ENCODE measurements at places on chromosomes 4 and X. TPM values are rescaled to one million over a fixed set of nuclear protein-coding genes. Genes with fewer than 3 reads are reported as not detected.

DNA sequence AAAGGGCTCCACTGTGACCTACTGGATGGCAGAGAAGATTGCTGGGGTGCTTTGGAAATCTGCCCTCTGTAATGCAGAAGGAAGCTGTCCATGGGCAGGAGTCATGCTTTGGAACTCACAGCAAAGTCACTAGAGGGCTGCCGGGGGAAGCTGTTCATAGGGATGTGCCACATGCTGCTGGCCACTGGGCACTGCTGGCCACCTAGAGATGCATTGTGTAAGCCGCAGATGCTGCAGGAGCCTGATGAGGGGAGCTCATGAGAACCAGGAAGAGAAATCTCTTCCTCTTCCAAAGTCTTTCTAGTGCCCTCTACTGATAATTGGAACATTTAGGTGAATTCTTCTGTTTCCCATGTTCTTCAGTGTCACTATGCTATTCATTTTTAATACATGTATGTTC lies 31.2 kb upstream of the UXT start:
- no peak for DNase-seq

GRCh38 chrX:118976599-118977340 lies 2.4 kb downstream of the LONRF3 start:
- peak; percentile 70 for DNase-seq

DNA sequence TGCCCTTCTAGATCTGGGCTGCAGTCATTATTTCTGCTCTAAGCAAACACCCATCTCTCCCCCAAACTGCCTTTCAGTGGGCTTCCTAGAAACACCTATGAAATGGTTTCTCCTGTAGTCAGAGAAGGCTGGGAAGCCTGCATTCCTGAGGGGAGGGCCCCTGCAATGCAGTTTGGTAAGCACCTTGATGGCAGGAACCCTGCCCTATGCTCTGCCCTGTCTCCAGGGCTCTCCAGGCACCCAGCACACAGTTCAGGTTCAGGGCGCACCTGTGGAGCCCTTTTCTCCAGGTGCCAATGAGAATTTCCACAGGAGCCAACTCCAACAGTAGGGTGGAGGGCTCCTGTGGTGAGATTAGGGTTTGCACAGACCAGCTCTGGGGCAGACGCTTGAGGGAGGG lies 69.1 kb upstream of the FBXW7 start:
- DNase-seq: no peak

DNA sequence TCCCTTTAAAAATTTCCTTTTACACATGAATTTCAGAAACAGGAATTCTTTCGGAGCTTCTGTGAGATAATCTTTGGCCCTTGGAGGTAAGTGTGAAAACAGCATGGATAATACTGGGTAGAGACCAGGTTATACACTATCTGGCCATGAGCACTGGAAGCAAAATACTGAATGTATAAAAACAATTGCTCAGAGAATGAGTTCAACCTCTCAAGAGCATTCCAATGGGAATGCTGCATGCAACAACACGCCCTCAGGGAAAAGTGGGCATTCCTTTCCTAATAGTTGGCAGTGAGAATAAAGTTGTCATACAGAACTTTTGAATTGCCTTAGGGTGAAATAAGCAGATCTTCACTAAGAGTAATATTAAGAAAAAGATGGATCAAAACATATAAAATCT lies 574.8 kb upstream of the DIPK2B start:
- DNase-seq: peak; percentile 92

DNA sequence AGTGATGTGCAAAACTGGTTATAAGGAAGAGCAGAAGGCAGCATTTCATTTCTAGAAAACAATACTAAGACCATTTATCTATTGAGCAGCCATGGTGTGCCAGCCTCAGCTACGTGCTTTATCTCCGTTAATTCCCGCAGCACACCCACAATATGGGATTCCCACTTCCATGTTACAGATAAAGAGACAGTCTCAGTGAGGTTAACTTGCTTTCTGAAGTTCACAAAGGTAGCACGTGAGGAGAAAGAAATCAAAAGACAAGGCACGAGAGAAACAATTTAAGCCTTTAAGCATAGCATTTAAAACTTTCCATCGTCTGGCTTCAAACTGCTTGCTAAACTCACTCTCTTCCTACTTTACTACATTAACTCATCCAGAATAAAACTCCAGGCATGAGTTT lies 8.0 kb upstream of the RPL34 start:
- DNase-seq: no peak

GRCh38 chr4:156838761-156839160 lies 132.8 kb downstream of the PDGFC start:
- no peak for DNase-seq

GRCh38 chrX:135581496-135581895 lies 61.0 kb downstream of the INTS6L start:
- DNase-seq: no peak

Gene SYTL4
- total RNA-seq: 3.2 TPM

- no peak for DNase-seq
Observed at GRCh38 chrX:119880076-119880475, 8.4 kb downstream of the NDUFA1 start.

Gene XAGE3
- not detected for total RNA-seq

DNA sequence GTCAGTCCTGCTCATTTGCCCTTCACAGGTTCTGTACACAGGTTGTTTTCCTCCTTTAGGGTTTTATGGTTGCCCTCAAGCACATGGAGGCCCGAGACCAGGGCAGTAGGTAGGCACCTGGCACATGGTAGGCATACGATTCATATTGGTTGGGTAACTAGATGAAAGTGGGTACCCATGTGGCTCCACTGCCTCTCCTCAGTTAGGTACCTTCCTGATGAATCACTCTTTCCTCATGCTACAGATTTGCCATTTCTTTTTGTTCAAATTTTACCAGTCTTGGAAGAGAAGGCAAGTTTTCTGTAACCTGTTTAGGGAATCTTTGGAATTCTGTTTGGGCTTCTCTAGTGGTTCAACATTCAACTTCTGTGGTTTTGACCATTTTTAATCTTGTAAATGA lies 121.3 kb downstream of the FHIP1A start:
- DNase-seq: no peak

Gene GYPE
- total RNA-seq: not detected

DNA sequence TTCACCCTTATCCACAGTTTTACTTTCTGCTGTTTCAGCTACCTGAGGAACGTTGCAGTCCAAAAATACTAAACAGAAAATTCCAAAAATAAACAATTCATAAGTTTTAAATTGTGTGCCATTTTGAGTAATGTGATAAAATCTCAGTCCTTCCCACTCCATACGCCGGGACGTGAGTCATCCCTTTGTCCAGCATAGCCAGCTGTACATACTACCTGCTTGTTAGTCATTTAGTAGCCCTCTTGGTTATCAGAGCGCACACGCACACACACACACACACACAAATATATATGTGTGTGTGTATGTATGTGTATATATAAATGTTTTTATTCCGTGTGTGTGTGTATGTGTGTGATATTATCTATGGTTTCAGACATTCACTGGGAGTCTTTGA lies 4.8 kb upstream of the CCSER1 start:
- peak; percentile 91 for DNase-seq

- peak; percentile 6 for DNase-seq
Observed at GRCh38 chr4:12689457-12689856, 794.7 kb downstream of the RAB28 start.

DNA sequence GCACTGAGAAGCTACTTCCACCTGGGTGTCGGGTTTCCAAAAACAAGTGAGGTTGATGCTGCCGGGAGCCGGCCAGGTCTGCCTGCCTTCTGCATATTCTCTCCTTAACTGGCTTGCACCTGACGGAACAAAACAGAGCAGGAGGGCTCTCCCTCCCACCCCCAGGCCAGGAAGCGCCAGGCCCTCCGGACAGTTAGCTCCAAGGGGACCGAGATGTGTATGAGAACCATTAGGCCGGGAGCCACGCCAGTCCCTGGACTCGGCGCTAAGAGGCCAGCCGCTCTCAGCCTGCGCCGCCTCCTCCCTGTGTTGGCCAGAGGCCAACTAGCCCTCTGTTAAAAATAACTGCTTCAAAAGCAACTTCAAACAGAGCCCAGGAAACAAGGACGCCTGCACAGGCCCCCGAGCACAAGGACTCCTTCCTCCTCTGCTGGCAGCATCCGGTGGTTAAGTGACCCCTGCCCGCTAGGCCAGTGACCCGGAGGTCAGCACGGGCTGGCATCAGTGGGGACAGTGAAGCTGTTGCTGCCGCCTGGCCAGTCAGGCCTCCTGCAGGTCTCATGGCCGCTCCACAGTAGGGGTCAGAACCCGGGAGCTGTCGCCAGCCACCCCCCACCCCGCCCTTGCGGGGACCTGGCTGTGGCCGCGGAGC lies 107.9 kb downstream of the ABLIM2 start:
- no peak for DNase-seq

DNA sequence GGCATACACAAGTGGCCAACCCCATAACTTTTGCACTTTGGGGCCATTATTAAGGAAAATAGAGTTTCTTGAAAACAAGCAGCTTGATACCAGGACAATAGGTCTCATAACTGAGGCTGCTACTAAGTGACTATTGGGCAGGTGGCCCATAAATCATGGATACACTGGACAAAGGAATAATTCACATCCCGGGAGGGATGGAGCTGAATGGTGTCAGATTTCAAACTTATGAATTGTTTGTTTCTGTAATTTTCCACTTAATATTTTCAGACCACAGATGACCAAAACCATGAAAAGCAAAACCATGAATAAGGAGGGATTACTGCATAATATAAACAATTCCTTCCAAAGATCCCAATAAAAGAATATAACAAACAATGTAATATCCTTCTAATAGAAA lies 114.4 kb downstream of the WDFY3 start:
- peak; percentile 52 for DNase-seq

Gene FAM13A
- 8.6 TPM for total RNA-seq

GRCh38 chr4:148651991-148652390 lies 209.8 kb upstream of the NR3C2 start:
- peak; percentile 24 for DNase-seq

Gene GYPB
- not detected for total RNA-seq

Gene SORCS2
- 6.6 TPM for total RNA-seq

DNA sequence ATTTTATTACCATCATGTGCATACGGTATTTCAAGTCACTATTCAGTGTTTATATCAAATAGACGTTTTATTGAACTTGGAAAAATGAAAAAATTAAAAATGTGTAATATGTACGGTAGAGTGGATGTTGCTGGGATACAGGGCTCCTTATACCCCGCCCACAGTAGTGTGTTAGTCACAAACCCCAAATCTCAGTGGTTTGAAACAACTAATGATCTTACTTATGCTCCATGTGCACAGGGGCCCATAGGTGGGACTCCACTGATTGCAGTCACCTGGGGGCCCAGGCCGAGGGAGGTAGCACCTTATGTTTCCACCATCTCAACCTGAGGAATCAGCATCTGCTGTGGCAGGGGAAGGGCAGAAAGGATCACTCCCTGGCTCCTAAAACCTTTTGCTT lies 18.1 kb downstream of the LSM6 start:
- DNase-seq: no peak

Gene MEPE
- total RNA-seq: not detected

DNA sequence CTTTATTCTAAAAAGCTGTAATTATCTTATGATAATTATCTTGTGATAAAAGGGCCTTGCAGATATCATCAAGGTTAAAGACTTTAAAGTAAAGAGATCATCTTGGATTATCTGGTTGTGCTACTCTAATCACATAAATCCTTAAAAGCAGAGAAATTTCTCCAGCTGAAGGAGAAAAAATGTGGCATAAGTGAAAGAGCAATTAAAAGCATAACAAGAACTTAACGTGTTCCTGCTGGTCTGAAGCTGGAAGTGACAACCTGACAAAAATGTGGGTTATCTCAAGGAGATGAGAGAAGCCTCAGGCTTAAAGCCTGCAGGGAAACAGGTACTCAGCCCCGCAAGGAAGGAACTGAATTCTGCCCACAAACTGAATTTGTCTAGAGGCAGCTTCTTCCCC lies 449.1 kb upstream of the NDST4 start:
- no peak for DNase-seq

GRCh38 chr4:109465069-109465468 lies 31.5 kb downstream of the SEC24B start:
- DNase-seq: no peak

DNA sequence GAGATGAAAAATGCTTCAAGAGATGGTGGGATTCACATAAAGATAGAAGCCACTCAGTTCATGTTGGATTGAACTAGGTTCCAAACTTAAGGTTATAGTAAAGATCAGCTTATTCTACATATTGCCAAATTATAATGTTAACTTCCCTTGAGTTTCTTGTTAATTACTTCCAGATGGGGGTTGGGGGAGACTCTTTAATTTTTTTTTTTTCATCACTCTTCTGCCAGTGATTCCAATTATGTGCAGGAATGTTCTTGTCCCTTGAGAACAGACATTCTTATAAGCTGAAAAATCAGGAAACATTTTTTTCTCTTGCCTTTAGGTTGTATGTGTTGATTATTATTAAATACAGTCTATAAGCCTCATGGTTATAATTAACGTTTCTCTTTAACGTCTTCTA lies 30.0 kb downstream of the MND1 start:
- DNase-seq: no peak

Gene CT55
- total RNA-seq: not detected

Gene ARAP2
- total RNA-seq: 13.2 TPM

Gene CXCL5
- total RNA-seq: 0.55 TPM

DNA sequence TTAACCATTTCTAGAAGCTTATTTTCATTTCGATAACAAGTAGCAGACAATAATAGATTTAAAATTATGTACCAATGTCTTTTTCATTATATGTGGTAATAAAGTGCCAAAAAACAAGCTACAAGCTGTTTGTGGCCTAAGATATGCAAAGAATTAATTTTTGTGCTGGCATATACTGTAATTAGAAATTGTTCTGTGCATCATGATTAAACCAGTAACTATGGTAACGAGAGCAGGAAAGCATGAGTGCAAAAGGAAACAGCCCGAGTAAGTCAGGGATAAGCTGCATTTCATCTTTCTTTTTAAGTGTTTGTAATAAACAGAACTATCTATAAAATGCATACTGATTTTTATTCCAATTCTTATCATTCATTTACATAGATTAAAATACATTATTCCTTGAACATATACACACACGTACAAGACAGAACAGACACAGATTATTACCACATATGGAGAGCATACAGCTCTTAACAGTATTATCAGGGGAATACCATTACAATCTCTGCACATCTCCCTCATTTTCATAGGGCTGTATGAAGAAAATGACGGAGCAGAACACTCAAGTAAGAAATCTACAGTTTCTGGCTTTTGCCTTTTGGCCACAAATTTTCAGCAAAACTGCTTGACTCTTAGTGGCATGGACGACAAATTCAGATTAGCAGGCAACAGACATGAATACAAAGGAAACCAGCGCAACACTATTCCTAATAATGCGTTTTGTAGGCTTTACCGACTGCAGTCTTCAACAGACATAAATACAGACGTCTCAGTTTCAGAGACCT lies 121.3 kb upstream of the WDR17 start:
- no peak for DNase-seq

Gene DNASE1L1
- 29.8 TPM for total RNA-seq

DNA sequence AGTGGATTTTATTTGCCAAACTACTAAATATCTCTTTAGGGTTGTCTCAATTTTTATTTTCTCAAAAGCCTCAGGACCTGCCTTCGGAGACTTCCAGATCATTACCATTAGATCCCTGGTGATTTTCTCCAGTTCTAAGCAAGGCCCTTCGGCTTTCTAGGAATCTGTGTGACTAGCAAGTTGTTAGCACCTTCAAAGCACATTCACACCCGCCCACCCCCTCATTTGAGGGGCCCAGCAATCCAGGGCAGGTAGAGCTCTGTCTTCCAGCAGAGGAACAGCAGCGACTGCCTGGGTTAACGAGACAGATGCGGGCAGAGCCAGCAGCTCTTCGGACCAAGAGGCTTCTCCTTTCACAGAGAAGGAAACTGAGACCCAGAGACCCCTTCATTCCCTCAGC lies 2.0 kb downstream of the WDR1 start:
- DNase-seq: no peak

Gene APLN
- 11.6 TPM for total RNA-seq

All from PC-3 (cell line).